ENCODE measurements at places on chromosomes 12 and 14.

GRCh38 chr14:81449114-81449513 lies 49.0 kb upstream of the STON2 start:
- no peak for DNase-seq

DNA sequence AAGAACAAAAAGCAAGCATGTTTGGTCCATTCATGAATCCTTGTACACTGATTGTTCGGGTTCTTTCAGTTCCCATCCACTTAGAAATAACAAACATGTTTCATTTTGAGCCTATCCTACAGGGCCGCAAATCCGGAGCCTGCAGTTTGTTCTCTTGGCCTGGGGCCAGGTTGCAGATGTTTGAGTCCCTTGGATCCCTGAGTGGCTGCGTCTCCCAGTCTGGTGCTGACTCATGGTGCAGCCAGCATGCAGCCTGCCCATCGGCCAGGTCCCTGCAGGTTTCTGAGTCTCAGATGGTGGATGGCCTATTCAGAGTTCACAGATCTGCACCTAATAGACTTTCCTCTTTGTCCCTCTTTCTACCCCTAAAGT lies 1.9 kb upstream of the DYNC1H1 start:
- DNase-seq, result peak; percentile 92

DNA sequence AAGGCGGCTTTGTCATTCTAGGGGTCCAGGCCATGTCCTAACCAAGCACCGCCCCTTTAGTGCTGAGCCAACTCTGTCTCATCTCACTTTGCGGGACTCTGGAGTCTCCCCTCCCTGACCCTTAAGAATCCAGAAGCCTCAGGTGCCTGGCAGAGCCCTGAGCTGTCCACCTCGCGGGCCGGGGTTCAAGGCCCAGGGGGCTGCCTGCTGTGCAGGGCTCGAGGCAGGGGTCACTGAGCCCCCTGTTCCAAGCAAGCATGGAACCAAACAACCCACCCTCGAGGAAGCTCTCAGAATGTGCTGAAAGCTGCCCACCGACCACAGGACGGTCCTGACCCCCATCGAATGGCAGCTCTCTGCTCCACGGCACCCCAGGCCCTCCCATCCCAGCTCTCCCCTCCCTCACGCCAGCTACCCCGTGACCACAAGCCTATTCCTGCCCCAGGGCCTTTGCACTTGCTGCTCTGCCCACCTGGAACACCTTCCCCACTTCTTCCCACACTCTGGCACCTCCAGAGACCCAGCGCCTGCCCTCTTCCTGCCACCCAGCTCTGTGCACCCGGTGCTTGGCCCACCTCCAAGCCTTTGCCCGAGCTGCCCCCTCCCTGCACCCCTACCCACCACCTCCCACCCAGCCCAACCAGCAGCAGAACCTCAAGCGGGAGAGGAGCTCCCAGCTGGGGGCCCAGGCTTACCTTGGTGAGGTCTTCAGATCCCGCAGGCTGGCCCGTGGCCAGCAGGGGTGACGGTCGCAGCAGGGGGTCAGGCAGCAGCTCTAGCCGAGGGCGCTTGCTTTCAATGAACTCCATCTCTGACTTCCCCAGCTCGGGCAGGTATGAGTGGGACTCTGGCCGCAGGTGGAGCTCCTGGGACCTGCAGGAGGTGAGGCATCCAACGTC lies 84.3 kb downstream of the NCOR2 start:
- DNase-seq, result no peak

DNA sequence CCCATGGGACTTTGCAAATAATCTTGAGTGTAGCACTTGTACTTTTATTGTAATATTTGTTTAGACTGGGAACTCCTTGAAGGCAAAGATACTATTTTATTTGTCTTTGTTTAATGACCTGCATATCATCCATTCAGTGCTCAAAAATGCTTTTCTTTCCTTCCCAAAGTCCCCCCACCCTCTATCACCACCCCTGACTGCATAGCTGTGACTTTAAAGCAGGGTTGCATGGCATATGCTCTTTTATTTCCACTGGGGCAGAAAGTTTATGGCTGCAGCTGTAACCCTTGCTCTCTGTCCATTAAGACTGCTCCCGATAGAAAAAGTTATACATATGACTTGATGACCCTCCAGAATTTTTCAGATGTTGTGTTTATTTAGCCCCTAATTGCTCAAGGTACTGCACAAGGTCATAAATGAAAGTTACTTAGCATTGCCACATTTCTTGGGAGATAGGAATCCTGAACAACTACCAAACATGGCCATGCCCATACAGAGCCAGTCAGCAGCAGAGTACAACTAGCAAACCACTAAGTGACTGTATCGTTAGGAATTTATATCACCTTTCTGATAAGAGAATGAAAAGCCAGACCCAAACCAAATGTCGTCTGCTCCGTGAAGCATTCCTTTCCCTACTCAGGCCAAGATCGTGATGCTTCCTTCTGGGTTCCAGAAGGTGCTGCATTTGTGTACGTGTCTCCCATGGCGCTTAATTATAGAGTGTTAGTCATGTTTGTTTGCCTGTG lies 114.3 kb downstream of the DIP2B start:
- peak; percentile 15 for DNase-seq

Data from fibroblast of mammary gland (primary cell).